ENCODE measurements at places on chromosomes 1 and 21.

GRCh38 chr1:1361982-1362423, 3.6 kb upstream of the MXRA8 start:
- DNase-seq, result no peak

- no peak for DNase-seq
Observed at GRCh38 chr1:31653717-31654473, 9.2 kb upstream of the PEF1 start.

- DNase-seq, result no peak
Observed at GRCh38 chr1:226864311-226864710, 6.1 kb upstream of the PSEN2 start.

DNA sequence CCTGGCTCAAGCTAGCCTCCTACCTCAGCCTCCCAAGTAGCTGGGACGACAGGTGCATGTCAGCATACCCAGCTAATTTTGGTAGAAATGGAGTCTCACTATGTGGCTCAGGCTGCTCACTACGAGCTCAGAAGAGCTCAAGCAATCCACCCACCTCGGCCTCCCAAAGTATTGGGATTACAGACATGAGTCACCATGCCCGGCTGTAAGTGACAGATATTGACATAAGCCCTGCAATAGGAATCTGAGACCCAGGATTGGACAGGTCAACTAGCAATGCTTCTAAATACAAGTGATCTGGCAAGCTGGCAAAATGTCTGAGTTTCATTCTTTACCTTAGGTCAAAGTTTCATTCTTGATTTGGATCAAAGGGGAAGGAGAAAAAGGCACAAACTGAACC, 40.5 kb upstream of the H6PD start:
- no peak for DNase-seq

DNA sequence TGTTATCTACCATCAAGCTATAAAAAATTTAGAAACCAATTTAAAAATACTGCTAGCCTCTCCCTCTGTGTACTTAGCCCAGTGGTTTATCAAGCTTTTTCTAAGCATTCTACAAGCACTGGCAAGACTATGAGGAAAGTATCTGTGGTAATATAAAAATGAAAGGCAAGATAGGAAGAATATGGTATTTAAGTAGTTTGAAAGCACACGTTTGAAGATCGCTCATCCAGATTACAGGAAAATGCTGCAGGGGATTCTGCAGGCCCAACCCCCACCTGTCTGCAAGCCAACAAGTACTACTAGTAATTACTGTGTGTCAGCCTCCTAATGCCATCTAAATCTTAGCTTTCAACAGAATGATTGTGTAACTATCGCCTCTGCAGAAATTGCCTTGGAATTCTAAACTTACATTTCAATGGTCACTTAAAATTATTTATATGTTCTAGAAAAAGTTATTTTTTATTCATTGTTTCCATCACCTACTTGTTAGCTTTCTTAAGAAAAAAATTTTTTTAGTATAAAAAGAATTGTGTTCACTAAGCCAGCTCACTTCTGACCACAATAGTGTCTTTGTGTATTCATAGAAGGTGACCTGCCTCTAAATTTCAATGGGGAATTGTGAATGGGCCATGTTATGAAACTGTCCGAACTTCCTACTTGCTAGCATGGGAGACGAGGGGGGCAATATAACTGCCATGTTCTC, 8.5 kb downstream of the ERRFI1 start:
- no peak for DNase-seq

GRCh38 chr1:201226859-201227488, 36.4 kb downstream of the IGFN1 start:
- no peak for DNase-seq

- no peak for DNase-seq
Observed at GRCh38 chr1:32250893-32251716, at the start of gene LCK. Gene LCK, plus strand, starts transcription at chr1:32251265. Its CDS starts 23,065 bp downstream, at chr1:32274330.

GRCh38 chr1:156591432-156592157, at the start of gene NAXE:
Gene NAXE, plus strand, starts transcription at chr1:156591776. Its CDS starts 29 bp downstream, at chr1:156591805.
- peak; percentile 52 for DNase-seq

DNA sequence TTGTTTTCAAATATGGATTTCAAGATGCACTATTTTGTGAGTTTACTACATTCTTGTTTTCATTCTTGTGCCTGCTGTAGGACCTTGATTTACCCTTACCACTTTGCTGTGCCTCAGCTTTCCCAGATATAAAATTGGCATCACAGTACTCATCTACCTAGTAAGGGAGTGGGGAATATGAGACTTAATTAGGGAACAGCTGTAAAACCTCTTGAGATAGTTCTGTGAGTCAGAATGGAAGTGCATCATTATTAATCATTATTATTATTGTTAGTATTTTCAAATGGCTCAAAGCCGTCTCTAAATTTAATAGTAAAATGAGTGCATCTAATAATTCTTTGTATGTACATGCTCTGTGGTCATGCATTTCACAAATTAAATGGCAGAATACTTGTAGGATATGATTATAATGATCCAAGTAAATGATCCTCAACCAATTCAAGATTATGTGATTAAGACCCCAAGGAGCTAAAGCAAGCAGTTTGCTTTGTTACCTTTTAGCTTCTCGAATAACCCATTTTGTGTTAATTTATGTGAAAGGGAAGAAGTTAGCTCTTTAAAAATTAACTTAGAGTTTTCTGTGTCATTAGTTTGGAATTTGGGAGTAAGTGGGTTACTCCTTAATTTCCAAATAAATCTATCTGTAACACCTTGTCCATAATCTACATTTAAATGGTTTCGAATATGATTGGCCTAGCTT, 155.4 kb downstream of the NFIA start:
- no peak for DNase-seq

DNA sequence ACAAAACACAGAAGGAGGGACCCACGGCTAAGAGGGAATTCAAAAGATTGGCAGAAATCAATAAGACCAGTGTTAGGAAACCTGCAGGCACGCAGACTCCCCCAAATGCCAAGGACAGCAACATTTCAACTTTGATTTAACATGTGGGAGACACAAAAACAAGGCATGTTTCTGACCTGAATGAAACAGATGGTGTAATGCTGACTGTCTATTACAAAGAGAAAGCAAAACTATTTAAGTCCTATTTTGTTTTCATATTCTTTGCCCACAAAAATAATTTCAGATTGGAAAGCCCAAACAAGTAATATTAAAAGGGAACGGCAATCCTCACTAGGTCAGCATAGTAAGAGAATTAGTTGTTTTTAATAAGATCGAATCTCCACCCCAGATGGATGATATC, 107.9 kb downstream of the S1PR1 start:
- no peak for DNase-seq

- DNase-seq, result no peak
Observed at GRCh38 chr1:116420417-116421200, 47.6 kb downstream of the ATP1A1 start.

DNA sequence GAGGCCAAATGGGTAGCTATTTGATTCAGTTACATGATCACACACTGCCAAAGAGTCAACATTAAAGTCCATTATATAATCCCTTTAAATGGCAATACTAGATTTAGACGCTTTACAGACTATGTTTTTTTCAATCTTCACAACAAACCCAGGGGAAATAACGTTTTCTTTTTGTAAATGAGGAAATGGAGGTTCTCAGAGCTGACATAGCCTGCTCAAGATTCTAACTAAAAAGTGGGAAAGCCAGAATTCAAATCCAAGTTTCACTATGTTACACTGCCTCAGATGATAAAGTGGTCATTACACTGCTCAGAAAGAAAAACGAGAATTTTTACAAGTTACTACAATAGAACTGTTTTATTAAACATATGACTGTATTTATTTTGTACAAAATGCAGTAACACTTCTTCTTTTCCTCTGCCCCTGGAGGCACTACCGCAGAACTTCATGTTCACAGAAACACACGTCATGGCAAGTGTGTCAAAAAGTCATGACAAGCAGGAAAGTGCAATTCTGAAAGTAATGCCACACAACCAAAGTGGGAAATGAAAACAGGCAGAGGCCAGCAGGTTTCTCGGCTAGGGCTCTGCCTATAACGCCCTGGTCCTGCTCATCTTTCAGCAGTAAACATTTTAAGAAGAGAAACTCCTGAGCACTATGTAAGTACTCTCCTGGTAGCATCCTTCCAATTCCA, 19.0 kb downstream of the THEMIS2 start:
- DNase-seq, result no peak

DNA sequence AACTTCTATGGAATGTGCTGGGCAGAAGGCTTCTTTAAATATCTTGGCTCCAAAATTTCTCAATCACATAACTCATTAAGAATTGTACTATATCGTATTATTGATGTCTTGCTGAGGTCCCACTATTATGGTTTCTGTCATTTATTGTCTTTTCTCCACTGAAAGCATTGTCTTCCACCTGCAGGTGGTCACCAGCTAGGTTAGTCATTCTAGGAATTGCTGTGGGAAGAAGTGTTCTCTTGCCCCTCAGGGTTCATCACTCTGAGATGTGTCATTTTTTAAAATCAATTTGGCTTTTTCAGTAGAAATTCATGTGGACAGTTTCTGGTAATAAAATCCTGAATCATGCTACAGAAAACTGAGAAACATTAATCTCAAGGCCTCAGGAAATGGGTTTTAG, 66.1 kb downstream of the NCAM2 start:
- no peak for DNase-seq

- no peak for DNase-seq
Observed at GRCh38 chr1:241352401-241352800, 4.6 kb downstream of the RGS7 start.

DNA sequence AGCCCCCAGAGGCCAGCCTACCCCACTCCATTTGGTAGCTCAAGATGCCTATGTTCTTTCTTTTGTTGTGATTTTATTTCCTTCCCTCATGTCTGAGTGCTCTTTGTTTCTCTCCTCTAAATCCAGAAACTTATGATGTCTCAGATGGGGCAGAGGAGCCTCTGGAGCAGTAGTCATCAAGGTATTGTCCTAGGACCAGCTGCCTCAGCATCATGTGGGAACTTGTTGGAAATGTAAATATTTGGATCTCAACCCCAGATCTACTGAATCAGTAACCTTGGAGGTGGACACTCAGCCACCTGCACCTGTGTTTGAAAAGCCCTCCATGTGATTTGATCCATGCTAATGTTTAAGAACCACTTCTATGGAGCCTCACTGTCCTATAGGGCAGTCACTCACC, 593.1 kb upstream of the PLXNA2 start:
- no peak for DNase-seq

- no peak for DNase-seq
Observed at GRCh38 chr1:201016211-201016651, 7.3 kb downstream of the KIF21B start.

DNA sequence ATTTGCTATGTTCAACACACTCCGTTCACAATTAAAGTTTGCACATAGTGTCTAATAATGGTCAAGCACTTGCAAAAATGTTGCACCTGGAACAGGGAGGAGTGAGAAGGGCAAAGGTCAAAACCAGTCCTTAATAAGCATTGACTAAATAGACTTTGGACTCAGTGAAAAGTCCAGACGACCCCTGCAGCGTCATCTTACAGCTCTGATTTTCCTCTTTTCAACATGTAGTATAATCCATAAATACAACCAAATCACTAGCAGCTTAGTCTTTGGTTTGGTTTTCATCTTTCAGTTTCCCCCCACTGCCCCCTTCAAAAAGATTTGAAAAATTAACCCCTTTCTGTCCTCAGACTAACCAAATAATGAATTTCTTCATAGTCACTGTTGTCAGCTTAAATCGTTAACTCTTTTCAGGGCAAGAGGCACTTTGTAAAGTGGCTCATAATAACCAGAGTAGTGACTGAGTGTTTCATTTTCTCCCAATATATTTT, 290.3 kb downstream of the PTPRC start:
- DNase-seq, result no peak

DNA sequence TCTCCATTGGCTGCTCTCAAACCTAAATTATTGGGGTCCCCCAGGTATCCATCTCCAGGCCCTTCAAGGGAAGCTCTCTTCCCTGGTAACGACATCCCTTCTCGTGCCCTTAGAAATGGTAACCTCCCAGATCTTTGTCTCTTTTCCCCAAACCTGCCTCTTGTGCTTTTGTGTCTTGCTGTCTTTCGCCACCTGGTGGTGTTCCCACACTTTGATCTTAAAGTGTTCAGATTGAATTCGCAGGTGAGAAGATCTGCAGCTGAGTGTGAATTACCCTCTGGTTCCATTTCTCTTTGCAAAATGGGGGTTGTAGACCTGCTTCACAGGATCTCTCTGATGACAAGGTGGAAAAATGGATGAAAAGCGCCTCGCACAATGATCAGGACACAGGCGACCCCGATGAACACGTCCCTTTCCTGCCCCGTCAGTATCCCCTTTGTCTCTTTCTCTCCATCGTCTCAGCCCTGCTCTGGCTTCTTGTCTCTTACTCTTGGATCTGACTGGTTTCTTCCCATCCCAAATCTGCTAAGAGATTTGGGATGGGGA, 53.1 kb downstream of the DOP1B start:
- peak; percentile 51 for DNase-seq

GRCh38 chr1:206634365-206635079, 814 bp upstream of the DYRK3 start:
- peak; percentile 50 for DNase-seq

DNA sequence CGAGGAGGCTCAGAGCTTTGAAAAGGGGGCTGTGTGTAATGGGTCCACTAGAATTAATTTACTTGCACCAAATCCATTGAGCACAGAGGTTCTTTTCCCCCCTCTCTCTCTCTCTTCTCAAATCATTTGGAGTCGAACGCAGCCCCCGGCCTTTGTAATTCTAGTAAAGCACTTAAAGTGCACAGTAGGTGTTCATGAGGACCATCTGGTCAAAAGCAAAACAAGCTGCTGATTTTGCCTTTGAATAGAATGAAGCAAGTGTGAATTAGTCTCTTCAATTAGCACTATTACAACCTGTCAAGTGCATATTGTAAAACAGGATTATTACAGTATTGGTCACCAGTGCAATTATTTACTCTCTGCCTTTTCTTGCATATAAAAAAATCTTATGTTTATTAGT, 259.9 kb downstream of the FAF1 start:
- no peak for DNase-seq

- no peak for DNase-seq
Observed at GRCh38 chr1:47650205-47650604, 212.4 kb downstream of the FOXD2 start.

GRCh38 chr1:193438312-193438711, 251.9 kb upstream of the B3GALT2 start:
- DNase-seq, result no peak

DNA sequence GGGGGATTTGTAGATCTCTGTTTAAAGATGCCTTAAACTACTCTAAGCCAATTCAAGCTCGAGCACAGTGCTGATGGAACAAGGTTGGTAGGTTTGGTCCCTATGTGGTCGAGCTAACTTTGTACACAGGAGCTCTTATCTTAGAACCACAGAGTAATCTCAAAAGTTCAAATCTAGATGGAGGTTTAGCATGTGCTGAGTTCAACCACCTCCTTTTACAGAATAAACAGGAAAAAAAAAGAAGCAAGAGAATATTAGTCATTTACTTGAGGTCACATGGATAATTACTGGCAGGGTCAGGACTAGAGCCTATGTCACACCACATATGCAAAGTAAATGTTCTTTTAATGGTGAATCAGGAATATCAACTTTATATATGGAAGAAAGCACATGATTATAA, 86.2 kb downstream of the DTL start:
- DNase-seq, result no peak

GRCh38 chr1:43554444-43554992, 23.8 kb downstream of the PTPRF start:
- DNase-seq, result no peak

- DNase-seq, result no peak
Observed at GRCh38 chr21:46597031-46597430, 7.9 kb downstream of the S100B start.

- no peak for DNase-seq
Observed at GRCh38 chr1:11204396-11205190, 15.4 kb downstream of the ANGPTL7 start.
